ENCODE measurements at places on chromosomes 2 and 18. TPM values are rescaled to one million over a fixed set of nuclear protein-coding genes. Genes with fewer than 3 reads are reported as not detected.

PROM2 gene
- polyA plus RNA-seq: 16.8 TPM

DNA sequence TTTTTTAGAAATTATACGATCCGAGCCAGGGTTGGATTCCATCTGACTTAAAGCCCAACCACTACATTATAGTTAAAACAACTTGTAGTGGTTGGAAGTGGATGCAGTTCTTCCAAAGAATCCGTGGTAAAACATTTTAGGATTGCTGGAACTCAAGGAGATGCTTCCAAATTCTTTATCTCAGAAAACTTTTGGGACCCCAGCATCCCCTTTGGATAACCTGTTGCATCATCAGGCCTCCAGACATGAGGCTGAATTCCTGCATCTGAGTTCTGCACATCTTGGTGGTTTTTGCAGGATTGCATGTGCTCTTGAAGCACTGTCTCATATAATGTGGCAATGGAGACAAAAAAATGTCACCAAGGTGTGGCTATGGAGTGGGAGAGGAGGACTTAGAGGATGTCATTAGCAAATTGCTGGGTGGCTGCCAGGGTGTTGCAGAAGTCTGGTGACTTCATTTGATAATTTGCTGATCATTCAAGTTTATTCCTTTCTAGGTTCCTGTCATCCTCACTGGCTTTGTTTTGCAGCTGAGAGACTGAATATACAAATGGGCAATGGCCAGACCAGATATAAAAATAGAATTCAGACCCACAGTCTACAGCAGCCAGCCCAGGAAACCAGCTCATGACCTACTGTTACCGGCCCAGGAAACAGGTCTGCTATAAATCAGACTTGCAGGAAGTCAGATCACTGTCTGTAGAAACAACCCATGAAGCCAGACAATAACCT lies 207.7 kb downstream of the BCL2 start:
- H3K4me1 ChIP-seq: no peaks in the 10 kb centered on the region
- no peak for DNase-seq
- peaks cover 3% of the 10 kb centered on the region for H3K27me3 ChIP-seq
- no peak overlapping the region for H3K4me3 ChIP-seq
- no peak overlapping the region for H3K27ac ChIP-seq

GRCh38 chr2:239106314-239106908 lies 258.5 kb downstream of the TWIST2 start:
- H3K27ac ChIP-seq: no peak overlapping the region
- peaks cover 4% of the 10 kb centered on the region for H3K36me3 ChIP-seq
- no peak overlapping the region for H3K4me3 ChIP-seq
- H3K4me1 ChIP-seq: peaks cover 2% of the 10 kb centered on the region
- DNase-seq: peak; percentile 25

DNA sequence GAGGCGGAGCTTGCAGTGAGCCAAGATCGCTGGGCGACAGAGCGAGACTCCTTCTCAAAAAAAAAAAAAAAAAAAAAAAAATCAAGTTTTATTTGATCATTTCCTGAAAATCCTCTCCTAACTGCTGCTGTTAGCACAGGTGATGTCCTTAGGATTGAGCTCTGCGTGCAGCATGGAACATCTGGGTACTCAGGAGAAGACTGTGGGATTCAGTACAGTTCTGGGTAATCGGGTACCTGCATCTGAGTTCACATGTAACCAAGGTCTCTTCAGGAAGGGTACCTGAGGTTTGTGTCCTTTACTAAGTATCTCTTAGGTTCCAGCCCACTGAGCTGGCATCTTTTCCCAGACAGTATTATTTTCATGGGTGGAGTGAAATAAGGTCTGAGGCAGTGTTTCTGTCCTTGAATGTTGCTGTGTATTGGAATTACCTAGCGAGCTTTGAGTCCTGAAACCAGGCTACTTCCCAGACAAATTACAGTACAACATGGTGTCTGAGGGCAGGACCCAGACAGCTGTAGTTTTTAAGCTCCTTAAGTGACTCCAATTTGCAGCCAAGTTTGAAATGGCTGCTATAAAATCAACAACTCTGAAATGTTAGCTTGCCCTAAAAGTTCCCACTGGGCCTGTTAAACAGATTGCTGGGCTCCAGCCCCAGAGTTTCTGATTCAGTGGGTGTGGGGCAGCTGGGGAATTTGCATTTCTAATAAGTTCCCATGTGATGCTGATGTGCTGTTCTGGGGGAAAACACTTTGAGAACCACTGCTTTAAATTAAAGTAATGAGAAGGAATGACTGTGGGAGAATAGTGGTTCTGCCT lies 120.5 kb downstream of the PMAIP1 start:
- peaks cover 16% of the 10 kb centered on the region for H3K4me1 ChIP-seq
- H3K36me3 ChIP-seq: no peaks in the 10 kb centered on the region
- no peaks in the 10 kb centered on the region for H3K27me3 ChIP-seq
- H3K4me3 ChIP-seq: no peak overlapping the region

RAB6D gene
- polyA plus RNA-seq: 0.05 TPM

DNA sequence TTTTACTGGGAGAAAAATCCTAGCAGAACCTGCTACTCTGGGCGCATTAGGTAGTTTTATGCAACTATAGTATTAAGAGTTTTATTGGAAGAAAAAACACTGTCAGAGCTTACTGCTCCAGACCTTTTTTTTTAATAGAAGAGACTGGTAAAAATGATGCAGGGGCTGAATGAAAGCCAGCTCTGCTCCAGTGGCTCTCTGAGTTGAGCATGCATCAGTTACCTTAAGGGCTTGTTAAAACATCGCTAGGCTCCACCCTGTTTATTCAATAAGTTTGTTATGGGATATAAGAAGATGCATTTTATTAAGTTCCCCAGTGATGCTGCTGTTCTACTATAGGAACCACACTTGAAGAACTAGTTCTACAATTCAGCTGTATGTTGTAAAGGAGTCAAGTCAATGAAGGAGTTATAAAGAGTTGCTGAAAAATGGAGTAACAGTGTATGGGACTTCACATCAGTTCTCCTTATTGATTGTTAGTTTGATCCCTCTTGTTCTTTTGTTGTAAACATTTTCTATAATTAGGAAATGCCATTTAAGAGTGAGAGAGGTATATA lies 13.2 kb downstream of the SNRPG start:
- H3K27ac ChIP-seq: no peak overlapping the region
- H3K4me3 ChIP-seq: no peak overlapping the region
- no peaks in the 10 kb centered on the region for H3K4me1 ChIP-seq

DNA sequence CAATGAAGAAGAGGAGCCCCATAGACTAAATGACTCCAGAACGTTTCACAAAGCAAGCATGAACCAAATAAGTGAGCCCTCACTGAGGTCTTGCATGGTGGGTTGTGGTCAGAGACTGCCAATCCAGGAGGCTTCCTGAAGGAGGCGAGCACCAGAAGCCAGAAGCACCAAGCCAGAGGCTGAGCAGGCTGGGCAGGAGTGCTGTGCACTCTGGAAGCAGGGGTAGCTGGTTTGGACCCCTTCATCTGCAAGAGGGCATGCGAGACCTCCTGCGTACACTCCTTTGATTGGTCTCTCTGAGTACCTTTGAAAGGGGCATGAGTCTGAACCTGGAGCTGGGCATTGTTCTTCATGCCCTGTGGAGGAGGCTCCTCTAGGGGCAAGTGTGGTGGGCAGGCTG lies 192.5 kb downstream of the HAUS1 start:
- no peaks in the 10 kb centered on the region for H3K36me3 ChIP-seq
- no peak for DNase-seq
- H3K27me3 ChIP-seq: no peaks in the 10 kb centered on the region
- H3K4me1 ChIP-seq: peaks cover 7% of the 10 kb centered on the region
- H3K27ac ChIP-seq: no peak overlapping the region

- H3K36me3 ChIP-seq: no peaks in the 10 kb centered on the region
- H3K4me1 ChIP-seq: peaks cover 42% of the 10 kb centered on the region
Observed at GRCh38 chr18:3983351-3983969, 471.6 kb downstream of the DLGAP1 start.

- DNase-seq: no peak
- no peak overlapping the region for H3K27ac ChIP-seq
- no peaks in the 10 kb centered on the region for H3K36me3 ChIP-seq
- H3K27me3 ChIP-seq: no peaks in the 10 kb centered on the region
- no peak overlapping the region for H3K4me3 ChIP-seq
Observed at GRCh38 chr2:18787726-18788125, 198.4 kb upstream of the NT5C1B start.

- H3K4me1 ChIP-seq: no peaks in the 10 kb centered on the region
- H3K36me3 ChIP-seq: no peaks in the 10 kb centered on the region
- no peak overlapping the region for H3K4me3 ChIP-seq
- DNase-seq: no peak
- H3K27ac ChIP-seq: no peak overlapping the region
Observed at GRCh38 chr2:230842473-230842872, 22.3 kb upstream of the ITM2C start.

DNA sequence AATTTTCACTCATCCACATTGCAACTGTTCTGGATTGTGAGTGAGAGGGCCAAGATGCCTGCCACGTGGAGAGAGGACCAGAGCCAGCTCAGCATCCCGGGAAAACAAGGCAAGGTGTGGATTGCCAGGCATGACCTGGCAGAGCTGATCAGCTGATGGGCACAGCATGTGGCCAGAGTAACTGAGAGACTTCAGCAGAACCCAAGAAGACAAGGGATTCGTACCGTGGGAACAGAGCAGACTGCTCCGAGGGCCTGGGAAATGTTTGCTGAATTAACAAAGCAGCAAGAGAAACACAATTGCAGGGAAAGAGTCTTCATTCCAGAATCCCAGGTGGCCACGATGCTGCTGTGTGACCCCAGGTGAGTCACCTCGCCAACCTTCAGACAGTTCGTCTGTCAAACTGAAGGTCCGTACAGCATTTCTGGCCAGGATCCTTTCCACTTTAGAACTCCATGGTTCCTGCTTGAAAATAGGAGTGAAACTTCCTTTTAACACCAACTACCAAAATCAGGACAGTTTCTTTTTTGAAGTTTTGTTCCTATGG lies 26.3 kb upstream of the POMC start:
- H3K27ac ChIP-seq: no peak overlapping the region
- H3K36me3 ChIP-seq: no peaks in the 10 kb centered on the region
- H3K27me3 ChIP-seq: no peaks in the 10 kb centered on the region
- no peaks in the 10 kb centered on the region for H3K4me1 ChIP-seq
- no peak for DNase-seq
- H3K4me3 ChIP-seq: no peak overlapping the region

TMEM17 gene
- polyA plus RNA-seq: 4.1 TPM

CD8B2 gene
- polyA plus RNA-seq: not detected

GRCh38 chr2:62443886-62444285 lies 62.1 kb downstream of the TMEM17 start:
- H3K4me1 ChIP-seq: peaks cover 18% of the 10 kb centered on the region
- no peak overlapping the region for H3K27ac ChIP-seq
- no peak overlapping the region for H3K4me3 ChIP-seq
- no peaks in the 10 kb centered on the region for H3K27me3 ChIP-seq
- H3K36me3 ChIP-seq: no peaks in the 10 kb centered on the region

GRCh38 chr18:54480616-54481015 lies 110.4 kb upstream of the DYNAP start:
- no peaks in the 10 kb centered on the region for H3K36me3 ChIP-seq
- H3K27ac ChIP-seq: no peak overlapping the region
- H3K27me3 ChIP-seq: no peaks in the 10 kb centered on the region
- no peak for DNase-seq

DNA sequence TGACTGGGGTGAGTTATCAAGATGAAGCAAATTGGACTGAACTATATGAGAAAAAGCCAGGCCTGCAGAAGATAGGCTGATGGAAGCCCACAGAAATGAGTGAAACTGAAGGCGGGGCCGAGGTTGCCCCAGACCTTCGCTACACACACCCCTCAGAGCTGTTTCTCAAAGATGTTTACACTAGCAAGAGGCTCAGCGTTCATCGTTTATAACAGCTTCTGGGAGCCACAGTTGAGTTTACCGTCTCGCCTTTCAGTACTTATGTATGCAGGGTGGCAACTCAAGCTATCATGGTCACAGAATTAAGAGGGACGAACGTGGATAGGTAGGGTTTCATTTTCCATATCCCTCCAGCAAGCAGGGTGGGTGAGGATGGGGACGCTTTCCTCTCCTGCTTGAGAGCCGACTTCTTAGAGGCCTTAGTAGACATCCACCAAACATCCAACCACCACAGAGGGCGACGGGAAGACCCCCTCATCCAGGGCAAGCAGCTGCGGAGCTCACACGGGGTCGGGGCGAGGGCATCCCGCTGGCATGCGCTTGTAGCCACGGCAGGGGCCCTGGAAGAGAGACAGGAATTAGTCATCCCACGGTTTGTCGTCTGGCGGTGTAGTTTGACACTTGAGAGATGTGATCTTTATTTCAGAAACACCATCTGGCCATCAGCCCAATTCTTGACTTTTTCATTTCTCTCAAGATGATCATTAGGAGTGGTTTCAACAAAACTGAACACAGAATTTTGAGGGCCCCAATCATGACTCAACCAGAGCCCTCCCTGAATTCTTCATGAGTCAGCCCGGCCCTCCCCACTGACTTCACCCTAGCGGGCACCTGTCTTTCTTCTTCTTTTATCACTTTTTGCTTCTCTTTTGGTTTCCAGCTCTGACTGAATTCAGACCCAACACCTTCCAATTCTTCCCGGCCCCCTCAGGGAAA lies 109.1 kb upstream of the CTDP1 start:
- no peak overlapping the region for H3K27ac ChIP-seq
- no peak for DNase-seq
- H3K4me1 ChIP-seq: peaks cover 12% of the 10 kb centered on the region
- H3K27me3 ChIP-seq: no peaks in the 10 kb centered on the region
- H3K4me3 ChIP-seq: no peak overlapping the region
- H3K36me3 ChIP-seq: no peaks in the 10 kb centered on the region

- H3K4me3 ChIP-seq: peak overlapping the region; percentile 77
- peak overlapping the region; percentile 89 for H3K27ac ChIP-seq
- DNase-seq: no peak
- no peaks in the 10 kb centered on the region for H3K27me3 ChIP-seq
Observed at GRCh38 chr2:28390746-28391563, 1.7 kb upstream of the FOSL2 start.

DNA sequence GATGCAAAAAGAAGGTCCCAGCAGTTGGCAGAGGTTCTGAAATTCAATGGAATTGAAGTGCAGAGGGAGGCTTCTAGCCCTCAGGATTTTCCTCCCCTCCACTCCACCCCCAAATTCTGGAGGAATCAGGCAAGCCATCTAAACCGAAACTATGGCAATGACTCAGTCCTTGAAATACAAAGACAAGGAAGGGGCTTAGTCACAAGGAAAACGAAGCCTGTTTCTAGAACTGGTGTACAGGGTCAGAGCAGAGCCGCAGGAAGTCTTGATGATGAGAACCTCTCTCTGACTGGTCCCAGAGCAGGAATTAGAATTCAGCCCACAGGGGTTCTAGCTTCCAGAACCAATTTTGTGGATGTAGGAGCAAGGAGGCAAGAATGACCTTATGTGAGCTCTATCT lies 111.7 kb upstream of the SCN1A start:
- no peaks in the 10 kb centered on the region for H3K27me3 ChIP-seq
- H3K4me3 ChIP-seq: no peak overlapping the region
- H3K36me3 ChIP-seq: no peaks in the 10 kb centered on the region
- no peak for DNase-seq
- H3K4me1 ChIP-seq: peaks cover 4% of the 10 kb centered on the region

TNS1 gene
- polyA plus RNA-seq: 2.5 TPM

PFN4 gene
- 0.16 TPM for polyA plus RNA-seq

TACR1 gene
- polyA plus RNA-seq: not detected
